ENCODE measurements at places on chromosomes 2 and 18. TPM values are rescaled to one million over a fixed set of nuclear protein-coding genes. Genes with fewer than 3 reads are reported as not detected.

DNA sequence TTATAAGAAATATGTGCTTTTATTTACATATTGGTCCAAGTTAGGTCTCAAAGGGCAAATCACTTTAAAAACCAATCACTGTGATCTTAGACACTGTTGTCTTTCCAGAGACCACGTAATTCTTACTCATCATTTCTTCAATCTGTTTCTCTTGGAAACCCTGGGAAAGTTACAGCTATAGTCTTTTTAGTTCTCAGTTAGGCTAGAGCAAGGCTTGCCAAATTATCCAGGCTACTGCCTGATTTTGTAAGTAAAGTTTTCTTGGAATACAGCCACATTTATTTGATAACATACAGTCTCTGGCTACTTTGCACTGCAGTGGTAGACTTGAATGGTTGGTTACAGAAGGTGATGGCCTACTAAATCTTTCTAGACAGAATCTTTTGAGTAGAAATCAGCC is 106.0 kb downstream of the KIAA1328 start:
- no peak for DNase-seq
- peaks cover 37% of the 10 kb centered on the region for H3K36me3 ChIP-seq
- no peak overlapping the region for H3K27ac ChIP-seq
- no peaks in the 10 kb centered on the region for H3K4me1 ChIP-seq
- H3K4me3 ChIP-seq = no peak overlapping the region

- H3K27ac ChIP-seq = peak overlapping the region; percentile 57
- peaks cover 7% of the 10 kb centered on the region for H3K4me1 ChIP-seq
- H3K36me3 ChIP-seq = no peaks in the 10 kb centered on the region
- no peaks in the 10 kb centered on the region for H3K27me3 ChIP-seq
- DNase-seq = no peak
Measured at GRCh38 chr2:235262750-235263149, 231.1 kb upstream of the AGAP1 start.

Gene CNPPD1
- total RNA-seq = 47.9 TPM

DNA sequence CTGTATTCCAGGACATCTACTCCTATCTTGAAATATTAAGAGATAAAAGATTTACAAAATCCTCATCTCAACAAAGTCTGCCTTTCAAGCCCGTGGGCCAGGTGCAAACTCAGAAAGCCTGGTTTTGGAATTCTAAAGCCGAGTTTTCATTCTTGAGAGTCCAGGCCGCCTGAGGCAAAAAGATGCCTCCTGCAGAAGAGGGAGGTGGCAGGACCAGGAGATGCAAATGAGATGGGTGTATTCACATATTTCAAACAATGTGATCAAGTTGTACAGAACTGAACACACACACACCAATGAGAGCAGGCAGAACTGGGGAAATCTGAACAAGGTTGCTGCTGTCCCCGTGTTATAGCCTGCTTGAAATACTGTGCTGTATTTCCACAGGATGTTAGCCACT is 7.7 kb upstream of the HS6ST1 start:
- H3K4me3 ChIP-seq = no peak overlapping the region
- no peak overlapping the region for H3K27ac ChIP-seq
- H3K36me3 ChIP-seq = no peaks in the 10 kb centered on the region
- H3K27me3 ChIP-seq = no peaks in the 10 kb centered on the region
- no peak for DNase-seq

Gene L3MBTL4
- total RNA-seq = 8.7 TPM

- H3K36me3 ChIP-seq = no peaks in the 10 kb centered on the region
- no peak overlapping the region for H3K4me3 ChIP-seq
- DNase-seq = no peak
- no peaks in the 10 kb centered on the region for H3K4me1 ChIP-seq
- no peaks in the 10 kb centered on the region for H3K27me3 ChIP-seq
Measured at GRCh38 chr2:4673025-4673489, 969.7 kb downstream of the DCDC2C start.

Gene NEDD4L
- 35.1 TPM for total RNA-seq

Gene LINC00305
- not detected for total RNA-seq

Gene HOXD13
- not detected for total RNA-seq

DNA sequence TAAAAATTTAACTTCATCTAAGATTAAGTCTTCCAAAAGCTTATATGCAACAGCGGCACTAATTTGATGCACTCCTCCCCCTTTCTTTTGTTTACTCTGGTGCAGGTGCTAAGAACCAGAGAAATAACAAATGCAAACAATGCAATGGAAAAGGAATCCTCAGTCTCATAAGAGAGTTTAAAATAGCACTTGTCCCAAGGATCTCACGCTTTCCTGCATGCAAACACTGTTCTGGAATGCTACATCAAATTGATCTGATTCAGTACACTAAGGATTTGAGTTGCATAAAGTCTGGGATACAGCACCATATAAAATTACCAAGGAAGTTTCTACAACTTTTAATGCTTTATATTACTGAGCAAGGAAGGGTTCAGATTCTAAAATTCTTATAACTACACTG is 50.5 kb downstream of the SEPTIN10 start:
- H3K27me3 ChIP-seq = no peaks in the 10 kb centered on the region
- H3K4me1 ChIP-seq = no peaks in the 10 kb centered on the region
- DNase-seq = no peak

DNA sequence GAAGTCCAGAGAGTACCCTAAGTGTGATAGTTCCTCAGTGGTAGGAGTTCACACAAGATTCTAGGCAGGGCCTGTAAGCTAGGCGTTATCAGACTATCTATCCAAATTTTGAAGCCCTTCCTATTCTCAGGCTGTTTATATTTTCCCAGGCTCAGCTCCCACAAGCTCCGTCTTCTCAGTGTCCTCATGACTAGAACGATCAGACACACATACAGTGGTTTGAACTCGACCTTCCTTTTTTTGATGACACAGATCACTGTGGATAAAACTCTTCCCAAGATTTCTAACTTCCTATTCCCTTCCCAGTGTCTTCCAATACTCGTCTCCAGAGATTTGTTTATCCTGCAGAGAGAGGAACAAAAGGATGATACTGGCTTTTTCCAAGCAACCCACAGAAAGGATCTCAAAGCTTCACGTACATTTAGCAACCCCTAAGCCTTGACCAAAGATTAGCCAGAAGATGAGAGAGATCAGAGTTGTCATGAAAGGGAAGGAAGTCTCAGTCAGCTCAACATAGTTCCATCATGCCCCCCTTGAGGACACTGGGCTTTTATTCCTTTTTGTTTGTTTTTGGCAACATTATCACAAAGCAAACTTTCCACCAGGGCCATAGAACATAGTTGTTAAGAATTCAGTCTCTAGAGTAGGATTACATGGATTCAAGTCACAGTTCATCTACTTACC is 42.3 kb upstream of the DOK6 start:
- H3K27me3 ChIP-seq = no peaks in the 10 kb centered on the region
- no peaks in the 10 kb centered on the region for H3K4me1 ChIP-seq
- no peak for DNase-seq
- H3K4me3 ChIP-seq = no peak overlapping the region
- no peaks in the 10 kb centered on the region for H3K36me3 ChIP-seq
- no peak overlapping the region for H3K27ac ChIP-seq

- H3K4me1 ChIP-seq = no peaks in the 10 kb centered on the region
- no peak overlapping the region for H3K4me3 ChIP-seq
- H3K27me3 ChIP-seq = no peaks in the 10 kb centered on the region
- no peak for DNase-seq
- H3K27ac ChIP-seq = no peak overlapping the region
- no peaks in the 10 kb centered on the region for H3K36me3 ChIP-seq
Measured at GRCh38 chr2:119744335-119744939, 15.3 kb upstream of the PTPN4 start.

- H3K4me3 ChIP-seq = no peak overlapping the region
- H3K4me1 ChIP-seq = no peaks in the 10 kb centered on the region
- H3K27ac ChIP-seq = no peak overlapping the region
- no peaks in the 10 kb centered on the region for H3K27me3 ChIP-seq
Measured at GRCh38 chr2:100404411-100404810, 13.1 kb downstream of the CHST10 start.

Gene ADNP2
- 21.8 TPM for total RNA-seq

GRCh38 chr2:217204358-217204757 is 344.5 kb upstream of the TNP1 start:
- no peaks in the 10 kb centered on the region for H3K27me3 ChIP-seq
- H3K4me3 ChIP-seq = no peak overlapping the region
- no peak overlapping the region for H3K27ac ChIP-seq
- H3K36me3 ChIP-seq = no peaks in the 10 kb centered on the region
